ENCODE measurements at places on chromosomes 5 and 9.

- no peak for DNase-seq
Measured at GRCh38 chr9:36438536-36439236, 38.6 kb upstream of the RNF38 start.

DNA sequence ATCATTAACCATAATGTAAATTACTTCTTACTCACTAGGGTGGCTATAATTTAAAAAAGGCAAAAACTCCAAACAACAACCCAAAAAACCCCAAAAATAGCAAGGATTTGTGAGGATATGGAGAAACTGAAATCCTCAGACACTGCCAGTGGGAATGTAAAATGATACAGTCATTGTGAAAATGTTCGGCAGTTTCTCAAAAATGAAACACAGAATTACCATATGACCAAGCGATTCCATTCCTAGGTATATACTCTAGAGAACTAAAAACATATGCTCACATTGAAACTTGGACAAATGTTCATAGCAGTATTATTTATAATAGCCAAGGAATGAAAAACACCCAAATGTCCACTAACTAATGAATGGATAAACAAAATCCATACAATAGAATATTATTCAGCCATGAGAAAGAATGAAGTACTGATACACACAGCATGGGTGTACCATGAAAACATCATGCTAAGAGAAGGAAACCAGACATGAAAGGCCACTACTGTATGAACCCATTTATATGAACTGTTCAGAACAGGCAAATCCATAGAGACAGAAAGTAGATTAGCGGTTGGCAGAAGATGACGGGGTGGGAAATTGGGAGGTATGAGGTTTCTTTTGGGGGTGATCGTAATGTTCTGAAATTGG, 119.1 kb downstream of the MAPKAP1 start:
- no peak for DNase-seq

DNA sequence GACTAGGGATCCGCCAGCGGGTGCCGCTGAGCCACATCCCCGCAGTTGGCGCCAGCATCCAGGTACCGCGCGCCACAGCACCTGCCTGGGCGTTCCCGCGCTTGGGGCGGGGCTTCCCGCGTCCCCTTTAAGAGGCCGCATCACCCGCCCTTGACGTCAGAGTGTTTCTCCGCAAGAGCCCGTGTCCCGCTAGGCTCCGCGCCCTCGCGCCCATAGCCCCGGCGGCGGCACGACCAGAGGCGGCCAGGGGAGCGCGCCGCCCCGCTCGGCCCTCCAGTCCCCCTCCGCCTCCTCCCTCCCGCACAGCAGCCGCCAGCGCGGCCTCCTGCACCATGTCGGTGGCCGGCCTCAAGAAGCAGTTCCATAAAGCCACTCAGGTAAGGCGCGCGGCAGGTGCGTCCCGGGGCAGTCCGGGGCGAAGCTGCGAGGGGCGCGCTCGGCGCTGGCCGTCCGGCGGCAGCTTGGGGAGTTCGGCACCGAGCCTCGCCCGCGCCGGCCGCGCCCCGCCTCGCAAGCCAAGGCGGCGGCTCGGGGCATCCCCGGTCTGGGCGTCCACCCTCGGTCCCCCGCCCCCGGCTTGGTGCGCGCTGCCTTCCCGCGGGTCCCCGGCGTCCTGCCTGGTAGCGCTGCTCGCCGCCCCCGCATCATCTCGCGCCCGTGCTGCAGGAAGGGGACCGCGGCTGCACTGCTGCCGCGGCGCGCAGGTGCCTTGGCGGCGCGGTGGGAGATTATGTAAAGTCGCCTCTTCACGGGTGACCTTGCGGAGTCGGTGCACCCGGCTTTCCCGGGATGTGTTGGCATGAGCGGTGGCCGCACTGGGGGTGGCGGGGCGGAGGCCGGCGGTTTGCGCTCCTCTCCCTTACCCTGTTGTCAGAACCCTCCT, at the start of gene SH3GL2:
Gene SH3GL2 (plus strand): TSS at position 156 of the 883 bp plus-strand sequence.
- DNase-seq: peak; percentile 25

- no peak for DNase-seq
Measured at GRCh38 chr5:143865426-143866025, 53.6 kb downstream of the HMHB1 start.

DNA sequence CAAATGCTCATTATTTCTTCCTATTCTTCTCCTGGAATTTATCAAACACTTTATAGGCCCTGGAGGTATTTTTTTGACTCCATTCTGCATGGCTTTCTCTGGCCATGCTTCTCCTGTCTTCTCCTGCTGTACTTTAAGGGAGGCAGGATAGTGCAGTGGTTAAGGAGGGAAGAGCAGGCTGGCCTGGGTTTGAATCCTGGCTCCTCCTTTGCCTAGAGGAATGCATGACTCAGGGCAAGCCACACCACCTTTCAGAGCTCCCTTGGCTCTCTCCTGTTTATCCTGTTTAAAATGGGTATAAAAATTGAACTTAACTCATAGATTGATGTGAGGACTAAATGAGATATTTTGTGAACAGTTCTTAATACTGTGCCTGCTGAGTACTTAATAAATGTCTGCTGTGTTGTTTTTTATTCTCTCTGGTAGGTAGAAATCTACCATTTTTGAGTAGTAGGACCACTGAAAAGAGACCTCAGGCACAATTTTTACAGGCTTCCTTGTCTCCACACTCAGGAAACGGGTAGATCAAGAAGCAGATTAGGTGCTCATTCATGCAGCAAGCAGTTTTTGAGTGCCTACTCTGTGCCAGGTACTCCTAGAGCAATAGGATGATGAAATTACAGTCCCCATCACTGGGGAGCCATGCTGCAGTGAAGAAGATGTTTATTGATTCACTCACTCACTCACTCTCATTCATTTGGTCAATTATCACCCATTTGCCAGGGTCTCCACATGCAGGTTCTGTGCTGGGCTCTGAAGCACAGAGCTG, 32.7 kb upstream of the ARAP3 start:
- no peak for DNase-seq

DNA sequence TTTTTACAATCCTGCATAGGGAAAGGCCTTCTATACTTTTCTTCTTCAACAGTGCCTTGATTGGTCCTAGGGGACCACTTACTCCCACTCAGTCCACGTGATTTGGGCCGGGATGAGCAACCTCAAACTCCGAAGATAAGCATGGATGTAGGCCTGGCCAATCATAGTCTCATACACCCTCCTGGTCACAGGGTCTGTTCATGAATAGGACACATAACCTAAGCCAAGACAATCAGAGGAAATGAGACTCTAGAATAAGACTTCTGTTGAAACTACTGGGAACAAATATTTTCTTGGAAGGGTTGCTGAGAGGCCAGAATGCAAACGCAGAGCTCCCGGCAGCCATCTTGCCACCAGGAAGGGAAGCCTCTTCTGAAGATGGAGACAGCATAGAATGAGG, 68.1 kb downstream of the ARL15 start:
- no peak for DNase-seq

- DNase-seq: peak; percentile 14
Measured at GRCh38 chr9:20373263-20373662, 249.0 kb downstream of the MLLT3 start.

- peak; percentile 81 for DNase-seq
Measured at GRCh38 chr9:126301985-126302603, 24.5 kb upstream of the MVB12B start.

DNA sequence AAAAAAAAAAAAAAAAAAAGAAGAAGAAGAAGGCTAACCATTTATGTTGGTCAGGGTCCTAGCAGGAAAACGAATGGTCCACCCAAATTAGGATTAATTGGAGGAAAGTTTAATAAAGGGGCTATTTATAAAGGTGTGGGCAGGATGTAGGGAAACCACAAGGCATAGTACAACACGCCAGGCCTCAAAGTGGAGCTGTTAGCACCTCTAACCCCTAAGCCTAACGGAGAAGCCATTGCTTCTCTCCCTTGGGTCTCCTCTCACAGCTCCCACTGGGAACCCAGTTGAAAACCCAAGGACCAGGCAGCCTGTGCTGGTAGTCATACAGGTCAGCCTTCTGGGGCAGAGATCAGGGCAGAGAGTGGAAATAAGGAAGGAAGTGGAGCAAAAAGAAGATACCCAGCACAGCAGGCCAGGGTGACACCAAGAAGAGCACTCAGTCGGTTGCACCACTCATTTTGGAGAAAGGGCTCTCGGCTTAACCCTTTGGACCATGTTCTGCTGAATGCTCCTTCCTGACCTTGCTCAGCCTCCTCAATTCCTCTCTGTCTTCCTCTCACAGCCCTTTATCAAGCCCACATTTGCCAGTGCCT, 8.8 kb upstream of the GLIPR2 start:
- DNase-seq: peak; percentile 54

- no peak for DNase-seq
Measured at GRCh38 chr5:124576848-124577409, 169.5 kb downstream of the ZNF608 start.

GRCh38 chr5:82314964-82315758, 37.0 kb upstream of the RPS23 start:
- DNase-seq: peak; percentile 29

- DNase-seq: peak; percentile 27
Measured at GRCh38 chr5:59587489-59588337, 305.8 kb downstream of the PDE4D start.

DNA sequence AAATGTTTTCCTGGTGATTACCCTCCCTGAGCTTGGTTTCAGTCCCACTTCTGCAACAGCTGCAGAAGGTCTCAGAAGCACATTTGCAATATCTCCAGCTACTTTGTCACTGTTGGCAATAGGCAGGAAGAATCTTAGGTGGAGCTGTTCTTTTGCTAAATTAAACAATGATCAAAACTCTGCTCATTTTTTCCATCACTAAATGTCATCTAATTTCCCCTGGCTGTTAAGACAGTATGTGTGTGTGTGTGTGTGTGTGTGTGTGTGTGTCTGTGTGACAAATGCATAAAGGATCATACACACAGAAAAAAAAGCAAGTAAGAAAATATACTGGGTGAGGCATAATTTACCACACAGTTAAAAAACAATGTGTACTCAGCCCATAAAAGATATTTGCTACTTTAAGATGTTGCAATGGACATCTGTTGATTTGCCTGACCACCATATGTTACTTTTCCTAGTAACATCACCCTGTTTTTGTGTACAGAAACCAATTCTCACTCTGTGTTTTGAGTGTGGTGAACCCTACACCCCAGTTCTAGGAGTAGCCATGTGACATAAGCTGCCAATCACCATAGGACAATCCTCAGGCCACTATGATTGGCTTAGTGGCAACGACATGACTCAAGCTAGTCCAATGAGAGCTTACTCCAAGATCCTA, 572.6 kb upstream of the CLINT1 start:
- DNase-seq: no peak

DNA sequence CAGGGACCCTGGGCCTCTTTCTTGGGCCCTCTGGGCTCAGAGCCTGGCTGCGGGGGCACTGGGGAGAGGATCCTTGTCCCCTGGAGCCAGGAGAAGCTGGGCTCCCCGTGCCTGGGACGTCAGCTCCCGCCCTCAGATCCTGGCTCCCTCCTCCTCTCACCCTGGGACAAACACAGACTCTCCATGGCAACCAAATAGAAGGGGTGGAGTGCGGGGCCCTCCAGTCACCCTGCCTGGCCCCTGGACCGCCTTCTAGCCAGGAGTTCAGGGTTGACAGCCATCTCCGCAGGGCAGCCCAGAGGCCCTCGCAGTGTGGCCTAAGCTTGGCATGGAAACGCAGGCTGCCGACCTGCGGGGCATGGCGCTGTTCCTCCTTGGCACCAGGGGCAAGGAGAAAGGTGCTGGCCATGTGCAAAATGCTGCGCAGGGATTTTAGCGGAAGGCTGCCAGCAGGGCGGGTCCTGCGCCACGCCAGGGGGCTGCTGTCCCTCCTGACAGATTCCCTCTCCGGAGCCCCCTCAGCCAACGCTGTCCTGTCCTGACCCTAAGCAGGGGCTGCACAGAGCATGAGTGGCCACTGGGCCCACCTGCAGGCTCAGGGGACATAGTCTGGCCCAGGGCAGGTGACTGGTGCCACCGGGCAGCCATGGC, 1.0 kb downstream of the ZDHHC11 start:
- no peak for DNase-seq

DNA sequence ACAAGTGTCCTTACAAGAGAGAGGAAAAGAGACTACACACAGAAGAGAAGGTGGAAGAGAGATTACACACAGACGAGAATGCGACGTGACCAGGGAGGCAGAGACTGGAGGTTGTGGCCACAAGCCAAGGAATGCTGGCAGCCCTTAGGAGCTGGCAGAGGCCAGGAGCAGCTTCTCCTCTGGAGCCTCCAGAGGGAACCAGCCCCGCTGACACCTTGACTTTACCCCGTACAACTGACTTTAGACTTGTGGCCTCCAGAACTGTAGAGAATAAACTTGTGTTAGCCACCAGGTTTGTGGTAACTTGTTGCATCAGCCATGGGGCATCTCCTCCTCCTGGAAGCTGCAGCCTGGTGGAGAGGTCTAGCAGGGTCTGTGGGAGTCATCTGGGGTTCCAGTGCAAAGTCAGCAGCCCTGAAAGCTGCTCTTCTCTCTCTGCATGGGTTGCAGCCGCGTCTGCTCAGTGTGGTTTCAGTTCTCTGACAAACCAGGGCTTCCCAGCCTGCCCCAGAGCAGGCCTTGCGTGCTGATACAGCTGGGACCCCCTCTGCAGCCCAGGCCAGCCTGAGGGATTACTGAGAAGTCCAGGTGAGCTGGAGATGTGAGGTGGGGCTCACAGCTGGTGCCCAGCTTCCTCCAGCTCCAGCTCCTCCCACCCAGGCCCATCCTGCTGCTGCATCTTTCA, 30.8 kb upstream of the CNOT6 start:
- no peak for DNase-seq

DNA sequence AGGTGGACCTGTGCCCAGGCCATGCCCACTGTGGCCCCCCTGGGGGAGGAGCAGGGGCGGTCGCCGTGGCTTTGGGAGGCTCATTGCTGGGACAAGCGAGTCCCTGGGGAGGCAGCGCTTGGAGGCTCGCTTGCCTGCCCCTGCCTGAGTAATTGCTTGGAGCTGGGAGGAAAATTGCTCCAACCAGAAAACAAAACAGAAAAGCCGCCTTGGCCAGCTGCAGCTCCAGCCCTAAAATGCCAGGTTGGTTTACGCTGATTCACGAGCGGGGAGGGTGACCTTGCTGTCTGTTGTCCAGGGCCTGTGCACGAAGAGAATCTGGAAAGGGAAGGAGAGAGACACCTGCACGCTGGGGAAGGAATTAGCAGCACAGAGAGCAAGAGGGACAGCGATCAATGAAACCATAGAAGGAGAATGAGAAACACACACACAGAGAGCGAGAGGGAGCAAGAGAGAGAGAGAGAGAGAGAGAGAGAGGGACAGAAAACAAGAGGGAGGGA, 25.3 kb downstream of the NTNG2 start:
- DNase-seq: no peak

DNA sequence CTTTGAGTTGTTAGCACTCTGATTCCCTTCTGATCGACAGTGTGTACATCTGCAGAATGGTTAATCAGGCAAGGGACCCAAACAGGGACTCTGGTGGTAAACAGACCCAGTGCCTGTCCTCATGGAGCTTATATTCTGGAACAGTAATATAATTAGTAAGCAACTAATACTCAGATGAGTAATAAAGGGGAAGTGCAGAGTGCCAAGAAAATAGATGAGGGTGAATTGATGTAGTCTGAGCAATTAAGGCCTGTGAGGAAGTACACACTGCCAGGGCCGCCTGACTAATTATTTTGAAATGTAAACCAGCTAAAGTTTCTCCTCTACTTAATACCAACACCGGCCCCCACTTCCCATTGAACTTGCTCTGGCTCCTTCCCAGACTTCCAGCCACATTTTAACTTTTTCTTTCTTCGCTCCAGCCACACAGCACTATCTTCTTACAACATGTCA, 4.2 kb downstream of the DHX29 start:
- peak; percentile 38 for DNase-seq

GRCh38 chr5:6714226-6715041, 1.2 kb downstream of the TENT4A start:
- DNase-seq: peak; percentile 37

GRCh38 chr9:110650991-110651411, 17.6 kb upstream of the MUSK start:
- DNase-seq: no peak
